Bladder microvascular endothelial cell (primary cell): ENCODE measurements at places on chromosomes 11 and 22. TPM values are rescaled to one million over a fixed set of nuclear protein-coding genes. Genes with fewer than 3 reads are reported as not detected.

Gene PGA5
- not detected in 2 replicates for total RNA-seq

Gene PANX2
- total RNA-seq, result 0.16 and 1.0 TPM in 2 replicates

Gene ZP1
- not detected in 2 replicates for total RNA-seq

Gene MAP4K2
- total RNA-seq, result 18.6 and 41.5 TPM in 2 replicates

Gene ALX4
- not detected in 2 replicates for total RNA-seq

Gene OR4X1
- total RNA-seq, result not detected in 2 replicates

Gene C11orf97
- not detected in 2 replicates for total RNA-seq

Gene GPHA2
- not detected in 2 replicates for total RNA-seq

Gene CDC42BPG
- 0.16 and 0.25 TPM in 2 replicates for total RNA-seq

Gene FTH1
- total RNA-seq, result 497 and 1,879 TPM in 2 replicates

Gene CNGA4
- not detected in 2 replicates for total RNA-seq

Gene NXPE2
- not detected in 2 replicates for total RNA-seq

Gene CAPN5
- 1.5 and 6.4 TPM in 2 replicates for total RNA-seq

Gene OLFML1
- under 0.01 and 0.06 TPM in 2 replicates for total RNA-seq

Gene DEPDC7
- 0.16 and 0.19 TPM in 2 replicates for total RNA-seq

Gene CEND1
- not detected in 2 replicates for total RNA-seq

Gene HEPHL1
- not detected in 2 replicates for total RNA-seq

Gene OR52E8
- total RNA-seq, result not detected in 2 replicates

Gene SPINDOC
- 14.9 and 17.8 TPM in 2 replicates for total RNA-seq

Gene TMPRSS4
- total RNA-seq, result not detected in 2 replicates

Gene TP53AIP1
- total RNA-seq, result not detected in 2 replicates

Gene OR4C3
- total RNA-seq, result not detected in 2 replicates

Gene IL10RA
- total RNA-seq, result under 0.01 TPM in 1 of 2 replicates, not detected in the other

Gene DRAP1
- 104 and 157 TPM in 2 replicates for total RNA-seq

Gene SLC25A18
- total RNA-seq, result not detected in 2 replicates

Gene DERL3
- 0.38 and 0.49 TPM in 2 replicates for total RNA-seq

Gene TMEM135
- 20.9 and 23.4 TPM in 2 replicates for total RNA-seq
